ENCODE measurements at places on chromosomes 7 and 10. TPM values are rescaled to one million over a fixed set of nuclear protein-coding genes. Genes with fewer than 3 reads are reported as not detected.
A peak's percentile ranks its signal among the peaks of the same experiment; 100 is the strongest.

DNA sequence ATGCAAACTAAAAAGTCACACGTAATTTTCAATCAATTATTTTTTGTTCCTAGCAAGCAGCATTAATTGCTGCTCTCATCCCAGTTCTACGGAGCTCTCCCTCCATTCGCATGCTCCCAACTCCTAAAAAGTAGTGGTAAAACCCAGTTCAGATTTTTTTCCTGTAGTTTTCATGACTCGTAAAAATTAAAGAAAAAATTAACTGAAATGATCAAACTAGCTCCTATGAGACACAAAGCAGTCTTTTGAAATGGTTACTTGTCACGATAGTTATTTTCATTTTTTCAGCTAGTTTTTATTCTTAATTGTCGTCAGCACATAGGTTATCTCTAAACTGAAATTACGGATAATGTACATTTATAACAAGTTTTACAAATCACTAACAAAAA, 1.8 kb downstream of the HNRNPA2B1 start:
- H3K36me3 ChIP-seq = peaks cover 3% of the 10 kb centered on the region
- peaks cover 51% of the 10 kb centered on the region for H3K4me1 ChIP-seq
- H3K27ac ChIP-seq = peak overlapping the region; percentile 97
- H3K4me3 ChIP-seq = peak overlapping the region; percentile 90
- no peaks in the 10 kb centered on the region for H3K27me3 ChIP-seq

DNA sequence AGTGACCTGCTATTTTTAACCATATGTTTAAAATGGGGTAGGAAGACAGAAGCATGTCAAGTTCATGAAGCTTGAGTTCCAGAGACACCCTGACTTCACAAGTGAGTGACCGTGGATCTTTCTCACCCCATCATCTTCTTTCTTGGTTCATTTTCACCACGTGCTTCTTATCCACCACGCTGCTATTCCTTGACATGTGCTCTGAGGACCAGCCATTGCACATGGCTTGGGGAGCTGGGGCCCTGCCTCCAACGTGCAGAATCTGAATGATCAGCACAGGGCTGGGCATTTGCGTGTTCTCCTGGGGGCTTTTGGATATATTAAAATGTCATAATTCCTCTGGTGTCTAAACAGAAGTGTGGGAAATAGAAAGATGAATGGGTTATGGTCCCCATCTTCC, 25.0 kb upstream of the GTPBP4 start:
- H3K4me3 ChIP-seq = no peak overlapping the region
- no peak overlapping the region for H3K27ac ChIP-seq
- no peak for DNase-seq

The SPDYE9 gene
- not detected for total RNA-seq

The SGCE gene
- total RNA-seq = 13.0 TPM

Measured in psoas muscle (tissue), 8 donors.